ENCODE measurements at places on chromosomes 3 and 15. TPM values are rescaled to one million over a fixed set of nuclear protein-coding genes. Genes with fewer than 3 reads are reported as not detected.

NEK11 gene
- 2.0 TPM for total RNA-seq

ACTRT3 gene
- total RNA-seq = 0.99 TPM

RPP25 gene
- total RNA-seq = 26.0 TPM

PPM1L gene
- 0.99 TPM for total RNA-seq

KLHL40 gene
- total RNA-seq = not detected

UTS2B gene
- 0.20 TPM for total RNA-seq

FMN1 gene
- total RNA-seq = under 0.01 TPM

MYLK gene
- 21.6 TPM for total RNA-seq

EEFSEC gene
- total RNA-seq = 2.0 TPM

ADGRG7 gene
- not detected for total RNA-seq

GRCh38 chr3:126612479-126613205, 42.3 kb downstream of the TXNRD3 start:
- DNase-seq = no peak

- no peak for DNase-seq
Observed at GRCh38 chr3:112908252-112908651, 61.6 kb upstream of the CD200R1L start.

DNA sequence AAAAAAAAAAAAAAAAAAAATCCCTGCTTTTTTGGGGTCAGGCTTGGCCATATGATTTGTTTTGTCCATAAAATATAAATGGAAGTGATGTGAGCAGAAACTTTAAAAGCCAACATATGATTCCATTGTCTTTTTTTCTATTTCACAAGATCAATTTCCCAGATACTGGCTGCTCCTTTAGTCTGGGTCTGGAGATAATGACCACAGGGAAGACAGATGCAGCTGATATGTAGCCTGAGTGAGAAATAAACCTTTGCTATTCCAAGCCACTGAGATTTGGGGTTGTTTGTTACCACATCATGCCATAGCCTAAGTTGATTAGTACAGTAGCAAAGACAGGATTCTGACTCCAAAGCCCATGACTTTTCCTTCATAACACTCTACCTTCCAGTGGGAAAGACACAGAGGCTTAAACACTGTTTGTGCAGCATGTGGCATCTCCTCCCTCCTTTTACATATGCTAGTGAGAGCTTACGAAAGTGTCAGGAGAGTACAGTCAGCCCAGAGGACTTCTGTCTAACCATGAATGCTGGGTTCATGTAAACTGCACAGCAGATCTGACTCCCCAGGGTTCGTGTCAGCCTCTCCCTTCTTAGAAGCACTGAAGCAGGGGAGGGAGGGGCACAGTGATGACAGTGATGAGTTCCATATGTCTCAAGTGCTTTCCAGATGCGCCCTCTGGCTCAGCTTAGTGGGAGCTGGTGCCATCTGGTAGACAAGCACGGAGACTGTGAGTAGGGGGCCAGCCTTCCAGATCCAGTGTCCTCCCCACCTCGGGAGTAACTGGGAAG, 36.7 kb upstream of the SLC7A14 start:
- DNase-seq = no peak

GRCh38 chr3:125128861-125129501, 73.2 kb upstream of the HEG1 start:
- DNase-seq = no peak

DNA sequence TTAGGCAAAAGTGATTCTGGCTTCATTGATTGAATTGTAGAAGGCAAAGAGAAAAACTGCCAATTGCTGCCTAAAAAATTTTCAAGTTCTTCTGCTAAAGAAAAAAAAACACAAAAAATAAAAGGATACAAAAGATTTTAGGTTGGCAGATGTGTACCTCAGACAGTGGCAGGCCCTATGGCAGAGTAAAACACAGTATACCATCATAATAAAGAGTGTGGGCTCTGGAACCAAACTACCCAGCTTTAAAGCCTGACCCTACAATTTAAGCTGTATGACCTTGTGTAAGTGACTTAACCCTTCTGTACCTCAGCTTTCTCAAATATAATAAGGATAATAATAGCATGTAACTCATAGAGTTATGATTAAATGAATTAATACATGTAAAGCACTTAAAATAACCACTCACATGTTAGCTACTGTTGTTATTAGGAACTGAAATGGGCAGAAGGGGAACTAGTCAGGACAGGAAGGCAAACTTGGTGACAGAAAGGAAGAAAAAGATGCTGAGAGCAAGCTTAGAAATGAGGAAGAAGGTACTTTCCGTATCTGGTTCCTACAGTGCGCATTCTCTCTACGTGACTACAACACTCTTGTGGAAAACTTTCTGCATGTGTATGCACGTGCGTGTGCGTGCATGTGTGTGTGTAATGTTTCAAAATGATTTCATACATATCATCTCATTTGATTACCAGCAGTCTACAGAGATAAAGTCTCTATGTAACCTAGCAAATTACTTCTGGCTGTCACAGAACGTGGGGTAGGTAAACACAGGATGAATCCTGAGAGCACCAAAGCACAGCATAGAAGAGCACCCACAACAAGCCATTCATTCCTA, 13.6 kb upstream of the GATM start:
- no peak for DNase-seq

- DNase-seq = no peak
Observed at GRCh38 chr3:25338158-25338725, 89.8 kb upstream of the RARB start.

DNA sequence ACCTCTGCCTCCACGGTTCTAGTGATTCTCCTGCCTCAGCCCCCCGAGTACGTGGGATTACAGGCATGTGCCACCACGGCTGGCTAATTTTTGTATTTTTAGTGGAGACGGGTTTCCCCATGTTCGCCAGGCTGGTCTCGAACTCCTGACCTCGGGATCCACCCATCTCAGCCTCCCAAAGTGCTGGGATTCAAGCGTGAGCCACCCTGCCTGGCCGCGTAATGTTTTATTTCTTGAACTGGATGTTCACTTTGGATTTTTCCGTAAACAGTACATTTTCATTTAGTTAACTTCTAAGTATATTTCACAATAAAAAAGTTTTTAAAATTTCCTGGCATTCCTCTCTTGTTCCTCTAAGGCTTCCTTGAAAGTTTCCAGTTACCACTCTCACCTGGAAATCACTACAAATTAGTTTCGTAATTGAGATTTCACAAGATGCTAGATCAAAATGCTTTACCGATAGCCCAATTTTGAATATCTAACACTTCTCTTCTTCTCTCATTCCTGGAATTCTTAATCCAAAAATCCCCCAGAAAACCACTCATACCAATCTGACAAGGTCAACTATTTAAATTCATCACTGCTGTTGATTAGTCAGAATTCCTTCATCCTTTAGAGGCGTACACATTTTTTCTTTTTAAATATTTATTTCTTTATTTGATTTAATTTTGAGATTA, 44.7 kb upstream of the INO80 start:
- DNase-seq = no peak

- no peak for DNase-seq
Observed at GRCh38 chr15:77985031-77985930, 92.2 kb downstream of the TBC1D2B start.

GRCh38 chr3:103459815-103460214, 1025.0 kb downstream of the ZPLD1 start:
- DNase-seq = no peak

- no peak for DNase-seq
Observed at GRCh38 chr3:5254281-5255048, 67.0 kb downstream of the EDEM1 start.

DNA sequence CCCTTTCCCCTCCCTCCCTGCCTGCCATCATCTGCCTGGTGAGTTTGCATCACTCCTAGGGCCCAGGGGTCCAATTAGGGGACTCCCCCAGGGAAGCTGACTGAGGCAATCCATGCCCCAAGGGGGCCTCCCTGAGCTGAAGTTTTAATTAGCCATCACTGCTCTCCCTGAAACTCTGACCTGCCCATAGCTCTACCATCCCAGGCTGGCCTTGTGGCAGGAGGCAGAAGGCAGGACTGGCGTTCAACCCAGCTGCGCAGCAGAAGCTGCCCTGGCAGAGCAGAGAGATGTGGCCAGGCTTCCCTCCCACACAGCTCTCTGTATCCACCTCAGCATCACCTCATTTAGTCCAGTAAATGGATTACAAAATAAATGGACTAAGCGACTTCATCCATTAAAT, 7.7 kb upstream of the C15orf39 start:
- no peak for DNase-seq
